ENCODE measurements at places on chromosomes 16 and 17.

GRCh38 chr16:78396673-78397072 is 297.2 kb downstream of the WWOX start:
- DNase-seq: no peak

GRCh38 chr16:24689128-24689527 is 40.3 kb upstream of the TNRC6A start:
- DNase-seq: no peak

- DNase-seq: no peak
Observed at GRCh38 chr17:50806141-50806643, 29.2 kb upstream of the WFIKKN2 start.

DNA sequence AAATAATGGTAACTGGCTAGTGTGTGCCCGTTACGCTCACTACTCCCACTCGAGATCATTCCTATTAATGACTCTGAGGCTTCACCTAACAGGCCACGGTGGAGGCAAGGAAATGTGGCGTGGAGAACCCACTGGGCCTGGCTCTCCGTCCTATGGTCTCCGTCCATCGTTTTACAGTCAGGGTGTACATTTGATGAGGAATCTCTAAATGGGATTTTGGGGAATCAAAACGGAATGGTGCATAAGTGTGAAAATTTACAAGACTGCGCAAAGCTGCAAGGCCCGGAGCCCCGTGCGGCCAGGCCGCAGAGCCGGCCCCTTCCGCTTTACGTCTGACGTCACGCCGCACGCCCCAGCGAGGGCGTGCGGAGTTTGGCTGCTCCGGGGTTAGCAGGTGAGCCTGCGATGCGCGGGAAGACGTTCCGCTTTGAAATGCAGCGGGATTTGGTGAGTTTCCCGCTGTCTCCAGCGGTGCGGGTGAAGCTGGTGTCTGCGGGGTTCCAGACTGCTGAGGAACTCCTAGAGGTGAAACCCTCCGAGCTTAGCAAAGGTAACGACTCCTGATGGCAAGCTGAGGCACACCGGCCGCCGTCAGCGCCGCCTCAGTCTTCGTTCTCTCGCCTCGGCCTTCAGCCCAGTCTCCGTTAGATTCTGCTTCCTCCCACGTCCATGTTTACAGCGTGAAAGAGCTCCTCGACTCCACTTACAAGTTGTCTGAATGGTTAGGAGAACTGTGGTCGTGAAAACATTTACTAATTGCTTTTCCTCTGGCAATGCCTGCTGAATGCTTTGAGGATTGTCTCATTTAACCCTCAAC is at the start of gene RAD51C:
RAD51C (plus strand) TSS at position 364 of the 817 bp plus-strand sequence; CDS start at position 406, 42 bp downstream.
- peak; percentile 78 for DNase-seq

- no peak for DNase-seq
Observed at GRCh38 chr16:79099716-79100115, 500.8 kb downstream of the MAF start.

DNA sequence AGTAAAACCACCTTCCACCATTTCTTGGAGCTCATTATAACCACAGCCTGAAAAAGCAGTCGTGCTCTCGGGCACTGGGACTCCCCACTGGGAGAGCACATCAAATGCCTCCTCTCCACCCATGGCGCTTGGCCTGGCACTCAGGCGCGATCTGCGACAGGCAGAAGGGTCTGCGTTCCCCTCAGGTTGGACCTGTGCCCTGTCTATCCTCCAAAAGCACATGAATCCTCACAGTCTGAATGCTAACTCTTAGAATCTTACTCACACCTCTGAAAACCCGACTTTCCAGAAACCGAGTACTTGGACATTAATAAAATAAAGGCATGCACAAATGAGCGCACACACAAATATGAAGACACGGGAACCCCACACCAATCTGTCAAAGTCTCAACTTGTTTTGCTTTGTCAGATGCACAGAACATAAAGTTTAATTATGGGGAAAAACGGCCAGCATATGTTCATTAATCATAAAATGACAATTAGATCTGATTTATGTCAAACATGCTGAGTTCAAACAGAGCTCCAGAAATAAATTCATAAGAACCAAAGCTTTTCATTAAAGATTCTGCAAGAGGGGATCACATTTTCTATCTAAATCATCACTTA is 20.5 kb upstream of the FAAP100 start:
- DNase-seq: no peak

- DNase-seq: no peak
Observed at GRCh38 chr17:57761887-57762286, 16.8 kb upstream of the CCDC182 start.

GRCh38 chr17:3887804-3888203 is 5.0 kb downstream of the CAMKK1 start:
- DNase-seq: no peak

GRCh38 chr17:64534187-64534586 is 27.4 kb downstream of the CEP95 start:
- no peak for DNase-seq

GRCh38 chr16:31785126-31785525 is 88.5 kb upstream of the ZNF267 start:
- DNase-seq: no peak

DNA sequence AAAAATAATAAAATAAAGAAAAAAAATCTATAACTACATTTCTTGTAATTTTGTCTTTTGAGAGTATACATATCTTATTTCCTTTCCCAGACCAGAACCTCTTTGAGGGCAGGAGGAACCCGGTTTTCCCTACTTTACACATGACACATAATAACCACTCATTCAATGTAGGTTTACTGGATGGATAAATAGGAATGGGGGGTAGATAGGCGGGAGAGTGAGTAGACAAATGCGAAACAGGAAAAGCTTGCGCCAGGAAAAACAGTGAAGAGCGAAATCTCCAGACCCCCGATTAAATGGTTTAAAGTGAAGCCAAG is 515 bp upstream of the GOSR2 start:
- DNase-seq: no peak

GRCh38 chr16:877242-878071 is 76.9 kb upstream of the GNG13 start:
- no peak for DNase-seq

DNA sequence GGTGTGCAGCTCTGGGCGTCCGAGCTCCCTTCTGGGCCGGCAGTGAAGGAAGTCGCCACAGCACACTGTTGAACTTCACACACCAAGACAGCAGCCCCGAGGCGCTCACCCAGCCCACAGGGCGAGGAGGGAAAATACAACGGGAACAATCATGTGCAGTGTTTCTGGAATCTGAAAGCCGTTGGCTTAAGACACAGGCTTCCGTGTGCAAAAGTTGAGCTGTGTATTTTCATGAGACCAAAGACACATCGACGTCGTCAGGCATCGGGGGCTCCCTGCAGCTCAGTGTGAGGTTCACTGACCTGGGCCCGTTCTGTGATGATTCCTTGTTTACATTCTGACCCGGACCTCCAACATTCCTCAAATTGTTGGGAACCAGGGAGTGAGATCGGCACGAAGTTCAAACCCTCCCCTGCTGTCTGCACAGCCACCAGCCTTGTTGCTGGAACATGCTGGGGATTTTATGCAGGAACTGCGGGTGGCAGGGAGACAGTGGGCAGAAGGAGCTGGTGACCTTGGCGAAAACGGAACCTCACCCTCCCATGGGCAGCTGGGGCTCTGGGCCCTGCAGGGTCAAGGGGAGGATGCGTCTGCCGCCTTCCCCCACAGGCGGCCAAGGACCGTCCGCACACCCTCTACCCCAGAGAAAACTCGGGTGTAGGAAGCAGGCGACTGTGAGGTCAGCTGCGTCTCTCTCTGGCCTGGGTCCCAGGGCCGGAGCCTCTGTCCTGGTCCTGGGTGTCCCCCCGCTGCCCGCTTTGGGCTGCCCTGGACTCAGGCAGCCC is 72.2 kb downstream of the METRNL start:
- no peak for DNase-seq

DNA sequence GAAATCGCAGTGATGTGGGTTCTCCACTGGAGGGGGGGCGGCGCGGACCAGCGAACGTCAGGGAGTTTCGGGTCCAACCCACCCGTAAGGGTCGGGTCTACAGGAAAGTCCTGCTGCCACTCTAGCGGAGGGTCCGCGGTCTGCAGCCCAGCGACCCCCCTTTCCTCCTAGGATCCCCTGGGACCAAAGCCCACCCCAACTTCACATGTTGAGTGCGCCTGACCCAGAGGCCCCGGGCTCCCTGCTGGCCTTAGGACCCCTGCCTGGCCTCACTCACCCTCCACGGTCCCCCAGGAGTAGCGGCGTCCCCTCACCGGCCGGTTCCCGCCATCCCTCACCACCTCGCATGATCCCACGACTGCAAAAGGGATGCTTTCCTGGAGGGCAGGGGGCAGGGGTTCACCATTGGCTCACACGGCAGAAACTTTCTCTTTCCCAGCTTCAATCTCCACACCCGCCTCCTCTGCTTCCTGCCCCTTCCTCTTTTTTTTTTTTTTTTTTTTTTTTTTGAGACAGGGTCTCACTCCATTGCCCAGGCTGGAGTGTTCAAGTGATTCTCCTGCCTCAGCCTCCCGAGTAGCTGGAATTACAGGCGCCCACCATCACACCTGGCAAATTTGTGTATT is 3.1 kb downstream of the SEPTIN1 start:
- DNase-seq: no peak

DNA sequence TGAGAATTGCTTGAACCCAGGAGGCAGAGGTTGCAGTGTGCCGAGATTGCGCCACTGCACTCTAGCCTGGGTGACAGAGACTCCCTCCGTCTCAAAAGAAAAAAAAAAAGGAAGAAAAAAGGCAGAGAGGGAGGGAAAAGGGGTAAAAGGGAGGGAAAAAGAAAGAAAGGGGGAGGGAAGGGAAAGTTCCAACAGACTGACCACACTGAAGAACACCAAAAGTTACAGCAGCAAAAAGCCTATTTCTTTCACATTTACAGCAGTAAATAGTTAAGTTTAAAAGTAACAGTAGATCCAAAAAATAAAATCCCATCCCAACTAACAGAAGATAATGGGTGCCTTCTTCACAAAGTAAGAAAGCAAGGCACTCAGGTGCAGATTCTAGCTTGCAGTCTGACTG is 36.9 kb upstream of the C17orf78 start:
- no peak for DNase-seq

DNA sequence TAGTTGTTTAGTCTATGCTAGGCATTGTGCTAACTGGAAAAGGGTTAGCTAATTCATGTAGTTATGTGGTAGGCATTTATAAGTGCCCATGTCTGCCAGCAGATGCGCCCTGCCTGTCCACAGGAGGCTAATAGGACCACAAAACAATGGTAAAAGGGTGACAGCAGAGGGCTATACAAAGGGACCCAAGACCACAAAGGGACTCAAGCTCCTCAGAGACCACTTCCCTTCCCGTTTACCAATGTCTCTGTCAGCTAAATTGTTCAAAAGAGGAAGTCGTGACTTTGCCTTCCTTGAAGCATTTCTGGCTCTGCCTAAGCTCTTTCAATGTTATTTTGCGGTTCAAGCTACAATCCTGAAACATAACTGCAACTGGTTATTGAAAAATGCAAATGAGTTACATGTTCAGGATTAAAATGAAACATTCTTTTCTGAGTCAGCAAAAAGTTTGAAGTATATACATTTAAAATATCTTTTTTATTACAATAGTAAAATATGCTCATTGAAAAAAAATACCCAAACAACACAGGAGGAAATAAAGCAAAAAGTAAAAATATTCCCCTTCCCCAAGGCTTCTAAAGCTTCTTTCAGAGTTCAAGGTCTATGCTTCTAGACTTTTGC is 149.2 kb downstream of the MAF start:
- no peak for DNase-seq

All from stimulated activated CD4-positive, alpha-beta T cell treated with anti-CD3 and anti-CD28 coated beads, TNF-alpha, amount 100 ng/mL, for 48 hours (primary cell).